ENCODE measurements at places on chromosomes 1 and 21. TPM values are rescaled to one million over a fixed set of nuclear protein-coding genes. Genes with fewer than 3 reads are reported as not detected.

CDC42BPA gene
- total RNA-seq: 32.4 TPM

HRNR gene
- not detected for total RNA-seq

KRTAP13-2 gene
- total RNA-seq: not detected

CDA gene
- total RNA-seq: 37.1 TPM

RFX5 gene
- total RNA-seq: 73.1 TPM

NTNG1 gene
- 3.7 TPM for total RNA-seq

OR14K1 gene
- total RNA-seq: not detected

SAMD13 gene
- total RNA-seq: 3.1 TPM

ADGRB2 gene
- 39.8 TPM for total RNA-seq

FMN2 gene
- total RNA-seq: 0.83 TPM

CSMD2 gene
- total RNA-seq: 6.3 TPM

CCDC27 gene
- total RNA-seq: 0.04 TPM

LYPD8 gene
- total RNA-seq: not detected

All from H7 (cell line).